ENCODE measurements at places on chromosomes 11 and 22.

- no peak for DNase-seq
These were observed 21.6 kb downstream of the GUCY1A2 start for GRCh38 chr11:106996691-106997090.

DNA sequence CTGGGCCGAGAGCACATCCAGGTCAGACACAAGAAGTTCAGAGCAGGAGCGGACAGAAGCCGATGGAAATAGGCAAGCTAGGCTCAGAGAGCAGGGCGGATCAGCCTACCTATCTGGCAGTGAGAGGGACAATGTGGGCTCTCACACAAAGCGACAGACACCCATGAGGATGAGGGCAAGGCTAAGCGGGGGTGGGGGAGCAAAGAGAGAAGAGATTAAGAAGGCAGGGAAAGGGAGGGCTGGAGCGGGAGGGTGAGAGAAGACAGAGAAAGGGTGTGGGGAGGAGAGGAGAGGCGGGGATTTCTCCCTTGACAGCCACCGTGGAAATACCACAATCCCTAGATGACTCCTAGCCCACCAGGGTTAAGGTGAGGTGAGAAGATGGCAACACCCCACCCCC is 57.9 kb downstream of the BUD13 start:
- DNase-seq: no peak

- no peak for DNase-seq
These were observed 3.8 kb downstream of the SERPING1 start for GRCh38 chr11:57601297-57601696.

DNA sequence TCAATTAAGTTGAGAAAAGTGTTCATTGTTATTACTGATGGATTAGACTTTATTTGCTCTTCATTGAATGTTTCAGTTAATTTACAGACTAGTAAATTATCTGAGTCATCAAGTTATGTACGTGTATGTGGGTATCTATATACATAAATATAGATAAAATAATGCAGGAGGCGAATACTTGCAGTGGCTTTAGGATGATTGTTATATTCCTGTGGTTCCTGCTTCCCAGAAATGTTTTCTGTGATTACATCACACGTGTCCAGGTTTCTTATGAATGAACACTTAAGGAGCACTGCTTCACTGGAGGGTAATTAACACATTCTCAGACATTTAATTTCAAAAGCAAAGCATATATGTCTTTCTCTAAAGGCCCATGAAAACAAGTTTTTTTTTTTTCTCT is 28.4 kb downstream of the YAP1 start:
- no peak for DNase-seq

DNA sequence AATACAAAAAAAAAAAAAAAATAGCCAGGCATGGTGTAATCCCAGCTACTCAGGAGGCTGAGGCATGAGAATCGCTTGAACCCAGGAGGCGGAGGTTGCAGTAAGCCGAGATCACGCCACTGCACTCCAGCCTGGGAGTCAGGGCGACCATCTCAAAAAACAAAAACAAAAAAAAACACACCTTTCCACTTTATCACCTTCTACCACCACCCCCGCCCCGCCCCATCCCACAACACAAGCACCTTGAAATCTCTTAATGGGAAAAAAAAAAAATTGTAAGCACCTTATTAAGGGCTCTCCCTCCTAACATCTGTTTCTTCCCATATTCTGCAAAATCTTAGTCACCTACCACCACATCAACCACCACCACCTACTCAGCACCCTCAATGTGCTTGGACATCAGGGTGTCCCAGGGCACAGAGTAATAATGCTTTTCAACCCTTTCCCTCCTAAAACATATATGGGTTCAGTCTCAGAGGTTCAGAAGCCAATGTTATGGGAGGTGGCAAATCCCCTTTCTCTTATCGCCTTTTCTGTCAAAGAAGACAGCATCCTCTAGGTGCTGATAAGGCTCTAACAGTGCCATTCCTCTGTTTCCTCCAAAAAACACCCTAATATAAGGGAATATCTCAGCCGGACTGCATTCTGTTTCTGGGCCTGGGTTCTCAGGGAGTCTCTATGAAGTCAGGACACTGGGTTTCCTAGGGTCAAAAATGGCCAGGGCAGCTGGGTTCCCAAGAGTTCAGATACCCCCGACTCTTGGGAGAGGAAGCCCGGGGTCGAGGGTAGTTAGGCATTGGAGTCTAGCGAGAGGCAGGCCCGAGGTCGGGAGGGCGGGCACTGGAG is 718 bp downstream of the INTS5 start:
- peak; percentile 54 for DNase-seq

GRCh38 chr11:71498091-71498490 is 29.0 kb upstream of the KRTAP5-7 start:
- DNase-seq: no peak

- no peak for DNase-seq
These were observed 147.6 kb downstream of the ME3 start for GRCh38 chr11:86524620-86525352.

DNA sequence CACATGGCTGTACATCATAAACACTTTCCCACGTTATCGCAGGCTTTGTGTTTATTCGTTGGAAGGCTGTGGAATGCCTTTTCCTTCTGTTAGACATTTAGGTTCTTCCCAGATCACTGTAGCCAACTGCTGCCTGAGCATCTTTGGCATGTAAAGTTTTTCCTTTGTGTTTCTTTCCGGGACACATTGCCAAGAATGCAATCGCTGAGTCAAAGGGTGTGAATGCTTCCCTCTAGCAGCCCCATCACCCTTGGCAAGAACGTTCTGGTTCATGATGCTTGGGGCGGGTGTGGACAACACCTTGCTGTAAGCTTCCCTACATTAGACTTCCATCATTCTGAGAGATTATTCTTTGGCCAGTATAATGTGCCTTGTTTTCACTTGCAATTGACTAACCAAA is 136.2 kb downstream of the OSBP2 start:
- no peak for DNase-seq

DNA sequence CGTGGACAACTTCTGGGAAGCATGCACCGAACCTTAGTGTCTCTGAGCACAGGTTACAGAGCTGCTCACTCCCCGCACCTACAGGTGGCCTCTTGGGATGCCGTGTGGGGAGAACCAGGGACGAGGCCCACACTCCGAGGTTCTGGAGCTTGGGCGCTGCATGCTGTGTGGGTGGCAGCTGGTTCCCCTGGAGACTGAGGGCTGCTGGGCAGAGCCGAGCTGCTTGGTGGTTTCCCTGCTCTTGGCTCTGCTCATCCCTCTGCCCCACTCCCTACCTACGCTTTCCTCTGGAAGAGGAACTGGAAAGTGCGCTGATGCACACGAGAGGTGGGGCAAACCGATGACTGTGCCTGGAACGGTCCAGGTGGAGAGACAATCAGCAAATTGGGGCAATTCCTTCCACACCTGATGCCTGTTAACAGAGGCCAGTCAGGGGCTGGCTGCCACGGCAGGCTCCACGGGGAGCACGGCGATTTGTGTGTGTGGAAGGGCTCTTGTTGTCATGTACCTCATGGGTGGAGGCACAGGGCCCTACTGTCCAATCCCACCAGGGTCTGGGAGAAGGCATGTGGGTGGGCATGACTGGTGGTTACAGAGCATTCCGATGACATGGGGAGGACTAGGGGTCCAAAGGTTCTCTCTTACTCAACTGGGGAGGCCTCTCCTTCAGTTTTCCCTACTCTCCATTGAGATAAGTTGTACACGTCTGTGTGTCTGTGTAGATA is 60.9 kb downstream of the ST14 start:
- no peak for DNase-seq

- DNase-seq: no peak
These were observed 93.8 kb upstream of the TOP3B start for GRCh38 chr22:22076361-22076760.

- DNase-seq: no peak
These were observed 4.0 kb downstream of the STIM1 start for GRCh38 chr11:3859373-3859881.

DNA sequence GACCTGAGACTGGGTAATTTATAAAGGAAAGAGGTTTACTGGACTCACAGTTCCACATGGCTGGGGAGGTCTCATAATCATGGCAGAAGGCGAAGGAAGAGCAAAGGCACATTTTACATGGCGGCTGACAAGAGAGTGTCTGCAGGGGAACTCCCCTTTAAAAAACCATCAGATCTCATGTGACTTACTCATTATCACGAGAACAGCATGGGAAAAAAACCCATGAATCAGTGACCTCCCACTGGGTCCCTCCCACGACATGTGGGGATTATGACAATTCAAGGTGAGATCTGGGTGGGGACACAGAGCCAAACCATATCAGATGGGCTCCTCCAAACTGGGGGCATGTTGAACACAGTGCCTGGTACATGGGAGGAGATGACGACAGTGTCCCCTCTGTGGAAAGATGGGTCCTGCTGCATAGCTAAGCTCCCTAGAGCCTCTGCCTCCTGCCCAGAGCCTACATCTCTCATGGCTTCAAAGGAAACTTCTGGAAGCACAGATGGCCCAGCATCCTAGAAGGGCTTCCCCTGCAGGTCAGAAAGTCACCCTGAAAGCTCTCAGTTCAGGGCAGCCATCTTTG is 46.1 kb downstream of the MYEOV start:
- DNase-seq: no peak

- no peak for DNase-seq
These were observed 1.5 kb downstream of the GPR152 start for GRCh38 chr11:67450796-67451657.

GRCh38 chr11:117225553-117226170 is 6.2 kb downstream of the PCSK7 start:
- no peak for DNase-seq

DNA sequence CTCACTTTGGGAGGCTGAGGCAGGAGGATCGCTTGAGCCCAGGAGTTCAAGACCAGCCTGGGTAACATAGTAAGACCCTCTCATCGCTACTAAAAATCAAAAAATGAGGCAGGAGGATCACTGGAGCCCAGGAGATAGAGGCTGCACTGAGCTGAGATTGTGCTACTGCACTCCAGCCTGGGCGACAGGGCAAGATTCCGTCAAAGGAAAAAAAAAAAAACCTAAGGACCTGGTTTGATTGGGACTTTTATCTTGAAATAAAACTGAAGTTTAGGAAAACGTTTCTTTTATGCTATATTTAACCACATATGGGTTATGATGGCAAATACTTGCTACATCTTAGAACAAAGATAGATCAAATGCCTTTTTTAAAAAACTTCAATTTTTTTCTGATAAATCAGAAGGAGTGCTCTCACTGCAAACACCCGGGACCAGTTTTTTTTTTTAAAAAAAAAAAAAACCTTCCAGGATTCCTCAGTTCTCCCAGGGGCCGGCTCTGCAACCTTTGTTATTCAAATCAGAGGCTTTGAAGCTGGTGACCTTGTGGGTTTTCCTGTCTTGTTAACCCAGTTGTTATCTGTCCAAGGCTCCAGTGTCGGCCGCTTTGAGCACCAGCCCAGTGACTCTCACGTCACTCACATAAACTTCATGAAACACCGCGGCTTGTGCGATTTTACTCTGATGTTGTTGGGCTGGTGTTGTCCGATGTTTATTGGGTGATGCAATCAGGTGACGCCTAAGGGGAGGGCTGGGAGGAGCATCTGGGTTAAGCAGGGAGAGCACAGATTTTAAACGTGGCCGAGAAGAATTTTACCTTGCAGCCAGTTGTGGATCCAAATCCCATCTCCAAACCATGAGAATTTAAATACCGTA is 24.7 kb upstream of the SLC22A12 start:
- DNase-seq: peak; percentile 27

GRCh38 chr11:59180168-59180776 is 8.3 kb downstream of the DTX4 start:
- no peak for DNase-seq

DNA sequence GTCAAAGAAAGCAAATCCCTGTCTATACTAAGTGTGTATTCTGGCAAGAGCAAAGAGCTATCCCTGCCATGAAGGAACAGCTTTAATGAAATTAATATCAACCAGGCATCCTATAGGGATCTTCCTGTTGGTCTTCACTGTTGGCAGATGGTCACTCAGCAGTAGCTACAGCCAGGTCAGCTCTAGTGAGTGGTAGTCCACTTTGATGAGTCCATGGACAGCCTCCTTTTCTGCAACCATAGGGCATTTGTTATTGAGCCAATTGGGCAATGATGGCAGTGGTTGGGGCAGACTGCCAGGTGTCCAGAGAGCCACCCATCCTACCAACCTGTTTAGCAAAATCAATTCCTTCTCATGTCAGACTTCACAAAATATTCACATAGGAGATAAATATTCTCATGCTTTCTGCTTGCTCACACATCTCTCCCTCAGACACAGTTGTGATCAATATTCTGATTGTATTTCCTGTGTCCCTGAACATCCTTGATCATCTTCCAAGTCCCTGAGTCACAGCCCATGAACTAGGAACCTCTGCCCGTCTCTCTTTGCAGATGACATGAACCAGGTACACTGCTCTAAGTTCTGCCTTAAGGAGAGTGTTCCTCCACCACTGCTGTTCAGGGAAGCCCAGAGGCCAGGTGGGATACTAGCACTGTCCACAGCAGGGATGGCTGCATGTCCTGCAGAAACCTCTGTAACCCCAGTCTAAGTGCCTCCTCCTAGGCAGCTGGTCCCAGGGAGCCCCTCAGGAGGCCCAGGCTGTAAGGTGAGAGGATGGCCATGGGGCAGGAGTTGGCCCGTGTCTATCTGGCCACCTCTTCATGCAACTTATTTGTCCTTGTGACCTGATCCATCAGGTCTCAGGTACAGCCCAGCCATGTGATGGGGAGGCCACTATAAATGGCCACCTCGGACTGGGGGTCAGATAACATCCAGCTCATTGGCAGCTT is 74.2 kb upstream of the IGLL5 start:
- no peak for DNase-seq

GRCh38 chr11:127996825-127997224 is 590.5 kb downstream of the ETS1 start:
- no peak for DNase-seq

- DNase-seq: no peak
These were observed 10.1 kb upstream of the OR4A15 start for GRCh38 chr11:55357560-55358184.

- DNase-seq: no peak
These were observed 22.6 kb downstream of the KREMEN1 start for GRCh38 chr22:29095459-29095858.

DNA sequence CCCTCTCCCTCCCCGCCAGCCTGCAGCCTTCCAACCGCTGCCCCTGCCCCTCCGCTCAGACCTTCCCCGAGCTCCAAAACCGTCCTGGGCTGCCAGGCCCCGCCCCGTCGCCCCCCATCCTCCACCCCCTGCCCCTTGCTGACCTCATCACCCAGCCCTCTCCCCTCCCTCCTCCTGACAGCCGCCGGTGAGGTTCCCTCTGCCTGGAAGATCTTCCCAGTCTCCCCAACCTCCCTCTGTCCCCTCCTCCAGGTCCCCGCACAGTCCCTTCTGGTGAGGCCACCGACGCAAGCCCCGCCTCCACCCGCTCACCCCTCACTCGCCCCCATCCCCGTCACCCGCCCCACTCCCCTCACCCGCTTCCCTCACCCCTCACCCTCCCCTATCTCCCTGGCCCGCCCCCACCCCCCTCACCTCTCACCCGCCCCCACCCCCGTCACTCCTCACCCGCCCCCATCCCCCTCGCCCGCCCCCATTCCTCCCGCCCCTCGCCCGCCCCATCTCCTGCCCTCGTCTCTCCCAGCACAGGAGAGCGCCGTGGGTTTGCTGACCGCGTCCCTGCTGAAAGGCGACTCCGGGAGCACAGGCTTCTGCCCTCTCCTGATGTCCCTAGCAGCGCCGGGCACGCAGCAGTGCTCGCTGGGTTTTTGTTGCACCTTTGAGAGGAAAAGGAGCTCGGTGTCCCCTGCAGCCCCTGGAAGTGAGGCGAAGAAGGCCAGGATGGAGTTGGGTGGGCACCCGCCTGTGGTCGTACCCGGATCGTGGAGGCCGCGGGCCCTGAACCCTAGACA is 16.4 kb upstream of the UPK3A start:
- DNase-seq: no peak
